Activated CD8-positive, alpha-beta memory T cell treated with anti-CD3 and anti-CD28 coated beads, Interleukin-2, amount 50 U/mL, for 4 hours (primary cell): ENCODE measurements at places on chromosomes 6 and 20.

DNA sequence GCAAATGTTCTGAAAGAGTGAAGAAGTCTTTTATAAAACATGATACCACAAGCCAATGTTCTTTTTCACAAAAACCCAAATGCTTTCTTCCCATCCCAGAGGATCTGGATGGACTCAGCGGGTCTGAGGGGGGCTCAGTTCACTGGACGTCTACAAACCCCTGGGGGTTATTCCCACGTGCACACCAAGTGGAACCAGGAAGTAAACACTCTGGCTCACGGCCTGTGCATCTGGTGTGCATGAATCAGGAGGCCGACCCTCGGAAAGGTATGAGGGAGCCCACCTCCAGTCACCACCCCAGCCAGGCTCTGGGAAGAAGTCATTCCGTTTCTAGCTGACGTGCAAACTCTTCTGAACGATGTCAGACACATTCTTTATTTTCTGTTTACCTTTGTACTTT is 252.2 kb downstream of the DLL1 start:
- no peak for DNase-seq

DNA sequence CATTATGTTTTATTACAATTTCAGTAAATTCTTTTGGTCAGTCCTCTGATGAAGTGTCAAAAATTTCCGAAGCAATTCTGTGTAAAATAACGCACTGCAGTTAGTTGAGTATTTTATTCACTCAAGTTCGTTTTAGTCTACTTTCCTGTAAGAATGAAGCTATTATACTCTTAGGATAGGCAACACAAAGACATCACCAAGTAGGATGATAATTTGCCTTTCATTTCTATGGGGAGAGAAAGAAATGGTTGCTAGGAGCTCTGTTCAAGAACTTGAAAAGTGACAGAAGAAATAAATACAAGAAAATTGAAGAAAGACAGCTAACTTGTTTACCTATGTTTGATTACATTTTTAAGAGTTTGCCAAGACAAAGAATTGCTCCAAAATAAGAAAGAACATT is 290.4 kb downstream of the EYS start:
- no peak for DNase-seq

GRCh38 chr20:2742934-2743559 is 50.5 kb downstream of the EBF4 start:
- DNase-seq: peak; percentile 78

- no peak for DNase-seq
Measured at GRCh38 chr6:170035044-170035443, 255.8 kb downstream of the DLL1 start.

GRCh38 chr6:90722648-90723047 is 135.8 kb upstream of the MAP3K7 start:
- no peak for DNase-seq
